Fibroblast of the conjunctiva (primary cell): ENCODE measurements at places on chromosomes 5 and 9.
A peak's percentile ranks its signal among the peaks of the same experiment; 100 is the strongest.

- no peak for DNase-seq
These were observed 457.2 kb downstream of the ARHGEF28 start for GRCh38 chr5:74083096-74083791.

DNA sequence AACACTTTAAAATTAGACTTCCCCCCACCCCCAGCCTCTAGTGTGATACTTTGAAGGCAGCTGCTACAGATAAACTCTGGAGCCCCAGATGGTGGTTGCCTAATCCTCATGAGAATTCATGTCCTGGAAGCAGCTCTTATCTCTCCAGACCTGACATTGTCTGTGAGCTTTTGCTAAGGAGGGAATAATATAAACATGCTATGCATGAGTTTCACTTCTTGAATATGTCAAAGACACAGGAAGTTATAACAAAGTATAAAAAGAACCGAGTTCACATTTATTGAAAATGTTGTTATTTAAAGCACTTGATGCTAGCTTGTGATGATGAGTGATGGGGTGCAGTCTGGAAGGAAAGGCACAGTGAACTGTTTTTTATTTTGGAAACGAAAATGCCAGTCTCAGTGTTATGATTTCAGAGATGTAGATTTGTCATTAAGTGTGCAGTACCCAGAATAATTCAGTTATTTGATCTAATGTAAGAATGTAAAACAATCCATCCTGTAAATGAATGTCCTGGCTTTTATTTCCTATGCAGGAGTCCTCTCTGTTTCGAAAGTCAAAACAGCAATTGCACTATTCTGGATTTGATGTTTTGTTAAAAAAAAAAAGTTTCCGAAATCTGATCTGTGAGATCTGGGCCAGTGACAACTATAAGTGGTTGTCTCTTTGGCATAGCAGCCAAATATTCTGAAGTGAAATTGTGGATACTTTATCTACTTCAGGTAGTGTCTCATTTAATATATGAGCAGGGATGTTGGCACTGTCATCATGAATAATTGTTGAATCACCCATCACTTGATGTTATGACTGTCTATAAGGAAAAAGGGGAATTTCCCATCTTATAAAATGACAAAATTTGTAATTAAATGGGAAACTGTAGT, 77.0 kb downstream of the ZCCHC7 start:
- DNase-seq, result no peak

- peak; percentile 96 for DNase-seq
These were observed 41.5 kb downstream of the SH3PXD2B start for GRCh38 chr5:172412724-172413286.

- no peak for DNase-seq
These were observed 7.0 kb downstream of the HSPA9 start for GRCh38 chr5:138568061-138568824.

- DNase-seq, result no peak
These were observed 57.6 kb downstream of the DPYSL3 start for GRCh38 chr5:147452165-147452811.

DNA sequence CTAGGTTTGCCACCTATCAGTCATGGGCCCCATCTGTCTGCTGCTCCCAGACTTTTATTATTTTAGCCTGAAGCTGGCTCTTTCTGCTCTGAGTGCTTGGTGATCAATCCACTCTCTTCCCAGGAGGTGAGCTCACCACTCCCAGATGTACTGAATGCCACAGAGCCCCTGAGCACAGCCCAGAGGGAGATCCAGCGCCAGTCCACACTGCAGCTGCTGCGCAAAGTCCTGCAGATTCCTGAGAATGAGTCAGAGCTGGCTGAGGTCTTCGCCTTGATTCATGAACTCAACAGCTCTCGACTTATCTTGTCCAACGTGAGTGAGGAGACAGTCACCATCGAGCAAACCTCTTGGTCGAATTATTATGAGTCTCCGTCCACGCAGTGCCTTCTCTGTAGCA, 36.0 kb downstream of the HMGXB3 start:
- peak; percentile 77 for DNase-seq

DNA sequence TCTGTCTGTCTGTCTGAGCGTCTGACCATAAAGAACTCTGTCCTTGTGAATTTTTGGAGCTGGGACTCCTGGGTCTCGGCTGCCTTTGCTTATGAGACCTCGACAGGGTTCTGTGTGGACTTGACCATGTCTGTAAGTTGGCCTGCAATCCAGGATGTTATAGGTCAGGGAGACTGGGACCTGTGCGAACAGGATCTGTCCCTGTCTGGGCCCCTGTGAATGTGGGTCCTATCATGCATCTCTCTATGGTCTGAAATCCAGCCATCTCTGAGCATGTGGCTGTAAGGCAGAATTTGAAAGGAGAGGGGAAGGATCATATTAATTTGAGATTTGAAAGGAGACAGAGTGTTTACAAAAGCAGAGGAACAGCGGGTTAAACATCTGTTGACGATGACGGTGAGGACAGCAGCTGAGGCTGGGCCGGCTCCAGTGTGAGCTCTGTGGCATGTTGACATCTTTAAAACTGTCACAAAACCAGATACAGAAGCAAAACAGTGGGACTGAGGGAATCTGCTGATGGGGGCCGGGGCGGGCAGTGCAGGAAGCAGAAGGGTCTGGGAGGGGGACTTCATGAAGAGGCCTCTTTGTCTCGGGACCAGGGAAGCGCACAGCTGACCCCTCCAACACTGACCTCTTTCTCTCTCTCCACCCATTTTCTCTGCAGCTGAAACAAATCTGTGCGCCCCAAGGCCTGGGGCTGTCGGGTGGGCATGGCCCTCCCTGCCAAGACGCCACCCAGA, 19.1 kb upstream of the MVB12B start:
- DNase-seq, result no peak

GRCh38 chr9:133119103-133119845, 1.8 kb downstream of the RALGDS start:
- DNase-seq, result peak; percentile 20

GRCh38 chr5:95728494-95729114, 2.5 kb upstream of the RHOBTB3 start:
- no peak for DNase-seq

GRCh38 chr5:958701-959571, 49.7 kb upstream of the NKD2 start:
- peak; percentile 24 for DNase-seq

- no peak for DNase-seq
These were observed 78.6 kb downstream of the GRIA1 start for GRCh38 chr5:153569036-153569435.

- no peak for DNase-seq
These were observed 312.9 kb downstream of the ADGRV1 start for GRCh38 chr5:90871391-90871991.

GRCh38 chr9:21082671-21083070, 4.9 kb upstream of the IFNB1 start:
- no peak for DNase-seq

DNA sequence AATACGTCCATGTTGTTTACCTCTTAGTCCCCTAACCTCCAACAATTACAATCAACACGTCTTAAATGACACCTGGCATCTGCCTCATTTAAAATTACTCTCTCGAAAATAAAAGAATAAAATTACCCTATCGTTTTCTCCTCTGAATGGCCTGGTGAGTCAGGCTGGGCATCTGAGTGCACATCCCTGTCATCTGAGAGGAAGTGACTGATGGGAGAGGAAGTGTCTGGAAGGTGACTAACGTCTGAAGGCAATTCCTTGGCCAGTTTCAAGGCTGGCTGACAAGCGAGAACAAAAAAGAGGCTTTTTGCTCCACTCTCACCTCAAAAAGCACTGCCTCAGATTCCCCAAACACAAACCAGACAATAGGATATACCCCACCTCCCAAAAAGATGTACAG, 57.7 kb downstream of the MAPKAP1 start:
- DNase-seq, result peak; percentile 26

GRCh38 chr9:35164711-35165110, 2.9 kb downstream of the UNC13B start:
- no peak for DNase-seq

DNA sequence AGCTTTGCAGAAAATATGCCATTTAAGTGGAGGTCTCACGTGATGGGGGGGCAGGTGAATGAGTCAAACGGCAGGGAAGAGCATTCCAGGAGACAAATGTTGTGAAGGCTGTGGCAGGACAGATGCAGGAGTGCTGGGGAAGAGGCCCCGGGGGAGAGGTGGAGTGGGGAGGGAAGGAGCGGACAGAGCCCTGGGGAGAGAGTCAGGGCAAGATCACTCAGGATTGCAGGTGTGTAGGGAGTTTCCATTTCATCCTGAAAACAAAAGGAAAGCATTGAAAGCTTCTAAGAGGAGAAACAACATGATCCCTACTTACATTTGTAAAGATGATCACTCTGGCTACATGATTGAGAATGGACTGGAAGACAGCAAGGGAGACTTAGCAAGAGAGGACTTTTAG, 323.3 kb downstream of the ASTN2 start:
- DNase-seq, result no peak

GRCh38 chr9:86483496-86483895, 129.3 kb upstream of the TUT7 start:
- DNase-seq, result no peak

DNA sequence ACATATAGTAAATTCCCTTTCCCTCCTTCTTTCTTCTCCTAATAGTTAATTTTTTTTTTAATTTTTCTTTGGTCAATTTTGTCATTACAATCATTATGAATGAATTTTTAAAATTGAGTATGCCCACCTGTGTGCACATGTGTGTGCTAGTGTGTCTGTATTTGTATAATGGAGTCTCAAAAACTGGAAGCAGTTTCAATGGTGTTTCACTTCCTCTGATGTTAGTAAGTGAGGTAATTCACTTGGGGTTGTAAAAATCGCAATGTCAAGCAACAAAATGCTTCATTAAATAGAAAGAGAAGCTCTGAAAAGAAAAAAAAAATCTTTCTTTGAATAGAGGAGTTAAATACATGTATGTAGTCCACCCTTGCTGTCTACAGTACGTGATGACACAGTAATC, 1467.6 kb upstream of the NUDT12 start:
- DNase-seq, result no peak

GRCh38 chr9:73133022-73133651, 18.5 kb upstream of the ANXA1 start:
- no peak for DNase-seq

- DNase-seq, result no peak
These were observed 571 bp upstream of the S1PR3 start for GRCh38 chr9:88990729-88991065.

DNA sequence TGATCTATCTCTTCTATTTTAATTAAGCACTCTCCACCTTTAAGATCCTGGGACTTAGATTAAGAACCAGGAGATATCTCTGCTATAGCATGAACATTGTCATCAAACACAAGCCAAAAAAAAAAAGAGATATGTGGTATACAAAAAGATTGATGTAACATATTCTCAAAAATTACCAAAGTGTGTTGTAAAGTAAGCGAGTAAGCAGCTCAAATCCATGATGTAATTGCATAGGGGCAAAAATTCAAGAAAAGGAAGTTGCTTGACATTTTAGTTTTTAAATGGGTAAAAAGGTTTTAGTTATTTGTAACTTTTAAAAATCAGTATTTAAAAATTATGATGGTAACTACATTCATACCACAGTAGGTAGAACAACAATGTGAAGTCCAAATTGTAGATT, 40.7 kb downstream of the CNTRL start:
- DNase-seq, result no peak

- no peak for DNase-seq
These were observed 63.9 kb downstream of the SERINC5 start for GRCh38 chr5:80191991-80192398.

- DNase-seq, result no peak
These were observed 32.7 kb upstream of the RIC1 start for GRCh38 chr9:5596173-5596572.

DNA sequence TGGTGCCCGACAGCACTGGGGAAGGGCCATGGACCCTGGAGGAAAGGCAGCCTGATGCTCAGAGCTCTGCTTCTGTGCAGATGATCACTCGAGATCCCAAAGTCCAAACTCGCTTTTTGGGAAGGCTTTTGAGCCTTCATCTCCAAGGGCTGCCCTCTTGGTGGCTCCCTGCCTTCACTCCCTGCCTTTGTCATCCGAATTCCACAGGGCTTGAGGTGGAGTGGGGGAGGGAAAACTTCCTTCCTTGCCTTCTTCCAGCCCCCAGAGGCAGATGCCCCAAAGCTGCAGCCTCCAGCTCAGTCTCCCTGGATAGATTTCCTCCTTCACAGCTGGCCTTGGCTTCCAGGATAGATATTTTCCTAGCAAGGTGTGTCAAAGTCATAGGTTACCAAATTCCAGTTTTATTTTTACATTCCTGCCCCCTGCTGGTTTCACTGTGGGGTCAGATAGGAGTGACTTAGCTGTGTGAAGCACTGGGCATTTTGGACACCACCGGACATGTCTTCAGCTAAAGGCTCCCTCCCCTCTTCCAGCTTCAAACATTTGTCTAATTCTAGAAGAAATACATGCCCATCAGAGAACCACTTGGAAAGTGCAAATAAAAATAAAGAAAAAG, 268.2 kb downstream of the HSPA4 start:
- DNase-seq, result no peak

GRCh38 chr5:139650031-139650688, 2.0 kb downstream of the CXXC5 start:
- no peak for DNase-seq

DNA sequence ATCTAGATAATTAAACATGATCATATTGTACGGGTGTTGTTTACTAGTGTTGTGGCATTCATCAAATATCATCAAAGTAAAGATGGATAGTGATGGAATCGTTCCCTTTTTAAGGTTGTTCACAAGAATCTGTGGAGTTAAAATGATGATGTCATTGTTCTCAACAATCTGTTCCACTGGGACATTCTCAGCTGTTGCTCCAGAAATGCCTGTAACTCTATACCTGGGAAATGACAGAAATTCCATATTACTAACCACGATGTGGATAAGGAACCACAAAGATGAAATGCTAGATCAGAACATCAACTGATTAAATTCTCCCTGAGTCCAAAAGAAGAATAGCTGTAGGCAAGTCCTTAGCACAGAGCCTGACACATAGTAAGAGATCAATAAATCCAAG, 38.0 kb downstream of the RIGI start:
- DNase-seq, result no peak

DNA sequence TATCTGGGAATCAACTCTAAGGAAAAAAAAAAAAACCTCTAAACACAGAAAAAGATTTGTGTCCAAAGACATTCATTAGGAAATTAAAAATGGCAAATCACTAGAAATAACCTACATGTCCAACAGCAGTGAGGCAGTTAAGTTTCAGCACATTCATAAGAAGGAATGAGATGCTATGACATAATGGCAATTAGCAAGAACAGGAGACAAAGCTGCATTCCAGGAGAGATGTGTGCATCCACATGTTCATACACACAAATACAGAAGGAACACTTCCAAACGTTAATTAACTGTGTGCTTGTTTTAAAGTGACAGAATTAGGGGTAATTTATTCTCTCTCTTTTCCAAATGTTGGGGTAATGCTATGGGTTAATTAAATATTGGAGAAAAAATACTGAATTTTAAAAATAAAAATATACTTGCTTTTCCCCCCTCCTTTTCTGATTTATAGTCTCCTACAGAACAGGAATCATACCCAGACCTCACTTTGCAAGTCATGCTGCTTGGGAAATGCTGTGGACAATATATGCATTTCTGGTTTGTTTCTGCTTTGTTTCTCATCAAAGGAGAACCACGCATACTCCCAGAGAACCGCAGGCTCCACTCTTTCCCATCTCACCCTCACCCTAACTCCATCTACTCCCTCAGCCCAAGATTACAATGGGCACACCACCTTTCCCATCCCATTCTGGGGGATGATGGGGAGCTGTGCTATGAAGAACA, 114.1 kb downstream of the CDK5RAP2 start:
- no peak for DNase-seq

GRCh38 chr5:60469286-60469685, 230.7 kb downstream of the DEPDC1B start:
- DNase-seq, result no peak
